ENCODE measurements at places on chromosomes 3 and 15.

GRCh38 chr3:127391436-127392155, 103.8 kb upstream of the PRR20G start:
- DNase-seq = no peak

- DNase-seq = no peak
Measured at GRCh38 chr15:93801206-93801605, 430.2 kb upstream of the MCTP2 start.

- DNase-seq = peak; percentile 63
Measured at GRCh38 chr15:79872358-79873017, 24.3 kb downstream of the MTHFS start.

DNA sequence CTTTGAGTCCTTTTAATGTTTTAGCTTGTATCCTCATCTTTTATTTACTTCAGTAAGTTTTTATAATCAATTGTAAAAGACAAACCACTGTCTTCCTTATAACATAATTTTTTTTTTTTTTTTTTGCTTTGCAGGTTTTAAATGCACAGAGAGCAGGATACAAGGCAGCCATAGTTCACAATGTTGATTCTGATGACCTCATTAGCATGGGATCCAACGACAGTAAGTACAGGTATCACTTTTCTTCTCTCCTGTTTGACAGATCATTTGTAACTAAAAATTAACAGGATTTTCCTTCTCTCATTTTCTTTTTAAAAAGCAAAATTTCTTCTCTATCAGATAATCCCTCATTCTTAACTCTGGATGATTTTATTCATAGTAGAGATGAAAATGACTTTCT, 75.4 kb downstream of the PFN2 start:
- no peak for DNase-seq

DNA sequence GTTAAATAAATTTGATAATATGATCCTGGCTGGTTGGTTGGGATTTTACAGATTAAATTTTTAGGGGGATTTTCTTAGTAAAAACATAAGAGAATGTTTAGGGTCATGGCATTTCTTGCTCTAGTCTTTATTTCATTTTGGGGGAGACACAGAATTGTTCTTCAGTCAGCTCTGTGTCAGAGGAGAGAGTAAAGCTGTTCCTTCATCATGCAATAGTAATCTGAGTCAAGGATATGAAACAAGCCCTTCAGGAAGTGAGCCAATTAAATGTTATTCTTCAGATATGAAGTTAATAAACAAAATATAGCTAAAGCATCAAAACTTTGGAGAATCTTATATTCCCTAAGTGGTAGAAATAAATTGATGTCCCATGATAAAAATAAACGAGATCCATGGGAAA, 22.9 kb upstream of the SLC4A7 start:
- no peak for DNase-seq

DNA sequence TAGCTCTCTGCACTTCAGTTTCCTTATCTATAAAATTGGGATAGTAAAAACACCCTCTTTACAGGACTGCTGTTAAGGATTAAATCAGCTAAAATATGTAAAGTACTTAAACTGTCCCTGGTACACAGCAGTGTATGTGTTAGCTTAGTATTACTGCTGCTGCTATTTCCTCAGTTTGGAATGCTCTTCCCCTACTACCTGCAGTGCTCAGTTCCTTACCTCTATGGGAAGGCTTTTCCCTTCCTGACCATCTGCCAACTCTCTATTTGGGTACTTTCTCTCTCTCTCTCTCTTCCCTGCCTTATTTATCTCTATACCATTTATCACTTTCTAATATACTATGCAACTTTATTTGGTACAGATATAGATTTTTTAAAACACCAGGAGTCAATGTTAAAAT, 26.5 kb downstream of the KPNA4 start:
- no peak for DNase-seq

DNA sequence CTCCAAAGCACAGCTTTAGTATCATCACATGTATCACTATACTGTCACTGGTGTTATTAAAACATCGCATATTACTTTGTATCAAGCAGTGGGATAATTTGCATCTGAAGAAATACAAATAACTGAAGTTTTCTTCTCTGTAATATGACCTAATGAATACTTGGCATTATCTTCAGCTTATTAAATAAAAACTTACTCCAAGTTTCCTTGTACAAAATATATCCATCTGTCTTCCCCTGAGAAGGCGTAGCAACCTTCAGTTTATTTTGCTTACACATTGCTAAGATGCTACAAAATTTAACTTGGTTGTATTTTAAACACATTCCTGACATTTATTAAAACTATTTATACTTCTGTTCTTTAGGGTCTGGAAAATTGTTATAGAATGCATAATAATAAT, 13.7 kb downstream of the FGF7 start:
- DNase-seq = no peak

DNA sequence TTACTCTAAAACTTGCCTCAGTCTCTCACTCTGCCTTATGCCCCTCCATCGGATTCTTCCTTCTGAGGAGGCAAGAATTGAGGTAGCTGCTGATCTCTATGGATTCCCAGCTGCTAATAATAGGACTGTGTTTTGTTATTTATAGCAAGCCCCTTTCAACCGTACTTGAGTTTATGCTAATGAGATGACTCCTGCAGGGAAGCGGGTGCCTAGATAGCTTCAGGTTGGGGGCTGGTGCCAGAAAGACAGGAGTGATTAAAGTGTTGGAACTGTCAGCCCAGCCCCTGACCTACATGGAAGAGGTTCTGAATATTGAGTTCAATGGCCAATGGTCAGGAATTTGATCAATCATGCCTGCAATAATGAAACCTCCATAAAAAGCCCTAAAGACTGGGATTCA, 21.8 kb upstream of the LIMD1 start:
- no peak for DNase-seq

- DNase-seq = no peak
Measured at GRCh38 chr3:51270559-51270958, 114.5 kb upstream of the MANF start.

- DNase-seq = no peak
Measured at GRCh38 chr15:34341381-34342212, 1.3 kb downstream of the NOP10 start.

- no peak for DNase-seq
Measured at GRCh38 chr3:52493232-52494017, 1.7 kb upstream of the STAB1 start.

DNA sequence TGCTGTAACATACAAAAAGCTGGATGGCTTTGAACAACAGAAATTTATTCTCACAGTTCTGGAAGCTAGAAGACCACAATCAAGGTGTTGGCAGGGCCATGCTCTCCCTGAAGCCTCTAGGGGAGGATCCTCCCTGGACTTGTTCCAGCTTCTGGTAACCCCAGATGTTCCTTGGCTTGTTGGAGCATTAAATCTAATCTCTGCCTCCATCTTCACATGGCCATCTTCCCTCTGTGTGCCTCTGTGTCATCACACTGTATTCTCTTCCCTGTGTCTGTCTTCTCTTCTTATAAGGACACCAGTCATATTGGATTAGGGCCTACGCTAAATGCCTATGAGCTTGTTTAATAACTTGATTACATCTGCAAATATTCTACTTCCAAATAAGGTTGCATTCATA, 109.5 kb downstream of the STAG1 start:
- DNase-seq = no peak

GRCh38 chr3:170117134-170117533, 64.4 kb downstream of the PHC3 start:
- DNase-seq = peak; percentile 11

- DNase-seq = peak; percentile 16
Measured at GRCh38 chr3:69491975-69492374, 106.1 kb upstream of the FRMD4B start.

DNA sequence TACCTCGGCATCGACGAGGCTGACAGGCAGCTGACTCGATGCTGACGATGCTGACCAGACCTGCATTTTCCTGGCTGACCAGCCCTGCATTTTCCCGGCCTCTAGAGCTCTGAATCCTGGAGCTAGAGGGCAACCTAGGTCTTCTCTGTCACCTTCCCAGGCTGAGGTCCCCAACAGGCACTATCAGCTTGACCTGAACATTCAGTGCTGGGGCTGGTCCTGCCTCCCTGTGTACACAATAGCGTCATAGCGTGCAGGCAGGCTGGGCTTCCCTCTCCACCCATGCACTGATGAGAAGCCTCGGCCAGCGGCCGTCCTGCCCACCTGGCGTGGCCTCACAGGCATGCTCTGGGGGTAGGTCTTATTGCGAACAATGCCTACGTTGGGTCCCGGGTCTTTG, 62.3 kb upstream of the SNRPA1 start:
- no peak for DNase-seq

GRCh38 chr3:184786280-184786941, 25.6 kb upstream of the VPS8 start:
- DNase-seq = peak; percentile 62

- DNase-seq = no peak
Measured at GRCh38 chr3:187401856-187402255, 33.7 kb downstream of the RTP4 start.

DNA sequence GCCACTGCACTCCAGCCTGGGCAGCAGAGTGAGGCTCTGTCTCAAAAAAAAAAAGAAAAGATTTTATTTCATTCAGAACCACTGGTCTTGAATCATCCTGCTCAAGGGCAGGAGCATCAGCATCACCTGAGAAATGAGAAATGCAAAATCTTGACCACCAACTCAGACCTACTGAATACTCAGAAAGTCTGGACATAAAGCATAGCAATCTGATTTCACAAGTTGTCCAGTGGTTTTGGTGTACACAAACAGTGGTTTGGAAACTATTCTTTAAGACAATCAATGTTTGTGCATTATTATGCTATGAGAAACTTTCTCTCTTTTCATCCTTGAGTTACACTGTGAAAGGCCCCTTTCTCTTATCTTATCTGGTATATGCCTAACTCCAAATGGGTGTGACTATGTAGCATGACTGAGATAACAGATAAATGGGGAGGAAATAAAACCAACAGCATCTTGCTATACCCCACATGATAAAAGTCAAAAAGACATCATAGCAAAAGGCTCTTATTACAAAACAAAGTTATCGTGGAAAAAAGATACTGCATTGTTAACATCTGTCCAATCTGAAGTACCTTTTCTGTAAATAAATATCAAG, 174.2 kb upstream of the STT3B start:
- DNase-seq = no peak

- no peak for DNase-seq
Measured at GRCh38 chr3:10238345-10239183, 9.7 kb upstream of the TATDN2 start.

DNA sequence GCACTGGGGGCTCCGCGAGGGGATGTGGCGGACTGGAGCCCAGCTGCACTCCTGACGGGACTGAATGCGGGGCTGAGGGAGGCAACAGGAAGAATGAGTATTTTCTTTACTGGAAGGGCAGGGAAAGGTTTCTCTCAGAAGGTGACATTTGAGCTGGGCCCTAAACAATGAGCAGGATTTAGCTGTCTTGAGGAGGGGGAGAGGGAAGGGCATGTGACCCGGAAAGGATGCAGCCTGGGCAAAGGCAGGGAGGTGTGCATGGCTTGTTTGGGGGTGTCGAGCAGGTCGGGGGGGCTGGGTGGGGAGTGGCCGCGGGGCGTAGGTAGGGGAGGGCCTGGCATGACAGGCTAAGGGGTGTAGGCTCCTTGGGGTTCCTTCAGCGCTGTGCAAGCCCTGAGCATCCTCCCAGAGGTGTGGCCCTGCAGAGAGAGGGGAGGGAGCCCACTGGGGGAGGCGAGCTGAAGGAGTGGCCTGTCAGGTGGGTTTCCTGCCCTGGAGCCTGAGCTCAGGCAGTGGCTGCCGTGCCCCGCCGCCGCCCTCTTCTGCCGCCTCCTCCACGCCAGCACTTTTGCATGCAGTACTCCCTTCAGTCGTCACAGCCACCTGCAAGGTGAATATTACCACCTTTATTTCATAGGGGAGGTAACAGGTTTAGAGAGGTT, 17.2 kb upstream of the ANKDD1A start:
- DNase-seq = no peak

- DNase-seq = no peak
Measured at GRCh38 chr15:97461226-97461625, 499.3 kb upstream of the ARRDC4 start.

GRCh38 chr15:50289749-50290148, 24.2 kb upstream of the HDC start:
- no peak for DNase-seq

GRCh38 chr3:70085613-70086012, 86.1 kb downstream of the SAMMSON start:
- DNase-seq = no peak

DNA sequence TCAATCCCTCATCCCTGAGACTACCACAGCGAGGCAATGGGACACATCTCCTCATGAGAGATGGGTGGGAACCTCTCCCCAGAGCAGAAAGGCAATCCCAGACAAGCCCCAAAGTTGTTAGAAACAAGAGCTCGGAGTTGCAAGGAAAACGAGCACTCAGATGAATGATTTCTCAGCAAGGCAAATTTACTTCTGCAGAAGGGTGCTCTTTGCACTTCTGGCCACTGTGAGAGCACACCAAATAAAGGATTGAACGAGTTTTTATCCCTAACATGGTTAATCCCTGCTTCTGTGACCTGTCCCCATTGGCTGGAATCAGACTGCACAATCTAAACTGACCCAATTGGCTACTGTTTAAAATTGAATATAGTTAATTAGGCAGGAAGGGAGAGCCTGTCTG, 339.1 kb upstream of the POU1F1 start:
- DNase-seq = no peak

GRCh38 chr15:70258369-70259027, 160.8 kb upstream of the TLE3 start:
- no peak for DNase-seq

GRCh38 chr15:100834731-100835130, 44.9 kb upstream of the ALDH1A3 start:
- no peak for DNase-seq

- no peak for DNase-seq
Measured at GRCh38 chr3:11716573-11717290, 73.0 kb upstream of the VGLL4 start.

GRCh38 chr3:8555113-8555661, 53.6 kb downstream of the LMCD1 start:
- peak; percentile 97 for DNase-seq

GRCh38 chr3:5036392-5036766, 57.1 kb downstream of the BHLHE40 start:
- DNase-seq = no peak

GRCh38 chr3:30286007-30286669, 320.3 kb upstream of the TGFBR2 start:
- peak; percentile 96 for DNase-seq

DNA sequence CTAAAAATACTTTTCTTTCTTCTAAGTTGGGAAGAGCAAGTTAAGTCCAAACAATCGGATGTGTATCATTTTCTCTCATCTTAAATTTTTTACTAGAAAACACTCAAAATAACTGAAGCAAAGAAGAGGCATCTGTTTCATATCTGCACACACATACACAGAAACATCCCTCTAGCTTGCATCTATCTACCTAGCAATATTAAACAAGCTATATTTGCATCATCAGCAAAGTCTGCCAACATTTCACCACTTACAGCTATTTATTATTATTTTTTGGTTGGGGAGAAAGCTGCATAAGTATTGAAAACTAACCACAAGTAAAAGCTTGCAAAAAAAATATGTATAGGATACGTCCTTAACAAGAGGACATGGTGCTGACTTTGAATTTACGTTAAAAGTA, 1.9 kb downstream of the GOLIM4 start:
- DNase-seq = no peak

DNA sequence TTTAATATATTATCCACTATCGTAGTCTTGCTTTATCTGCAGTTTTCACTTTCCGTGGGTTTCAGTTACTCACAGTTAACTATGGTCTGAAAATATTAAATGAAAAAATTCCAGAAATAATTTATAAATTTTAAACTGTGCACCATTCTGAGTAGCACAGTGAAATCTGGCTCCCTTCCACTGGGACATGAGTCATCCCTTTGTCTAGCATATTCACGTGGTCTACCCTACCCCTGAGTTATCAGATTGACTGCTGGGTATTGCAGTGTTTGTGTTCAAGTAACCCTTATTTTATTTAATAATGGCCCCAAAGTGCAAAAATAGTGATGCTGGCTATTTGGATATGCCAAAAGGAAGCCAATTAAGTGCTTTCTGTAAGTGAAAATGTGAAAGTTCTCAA, 539.5 kb upstream of the AGTR1 start:
- peak; percentile 77 for DNase-seq
